A549 (cell line): ENCODE measurements at places on chromosomes 4 and X.

- DNase-seq = no peak
Observed at GRCh38 chrX:37906357-37906756, 59.0 kb upstream of the DYNLT3 start.

- DNase-seq = no peak
Observed at GRCh38 chr4:143185253-143186107, 763 bp downstream of the USP38 start.

GRCh38 chr4:78312989-78313753 lies 238.4 kb upstream of the ANXA3 start:
- DNase-seq = no peak

- no peak for DNase-seq
Observed at GRCh38 chrX:56788717-56789122, 59.7 kb downstream of the NBDY start.

- no peak for DNase-seq
Observed at GRCh38 chr4:39390603-39391002, 16.1 kb upstream of the KLB start.

GRCh38 chrX:39067866-39068265 lies 266.6 kb downstream of the MID1IP1 start:
- DNase-seq = no peak

DNA sequence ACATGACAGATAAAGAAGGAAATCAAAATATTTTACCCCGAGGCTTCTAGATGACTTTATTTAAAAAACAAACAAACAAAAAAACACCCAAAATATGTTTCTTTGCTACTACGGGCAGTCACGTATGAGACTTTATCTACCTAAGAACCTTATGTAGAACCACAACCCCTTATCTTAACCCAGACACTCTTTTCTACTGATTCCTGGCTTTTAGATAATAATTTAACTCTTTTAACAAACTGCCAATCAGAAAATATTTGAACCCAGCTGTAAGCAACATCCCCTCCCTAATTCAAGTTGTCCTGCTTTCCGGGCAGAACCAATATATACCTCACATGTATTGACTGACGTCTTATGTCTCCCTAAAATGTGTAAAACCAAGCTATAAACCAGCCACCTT lies 15.4 kb downstream of the ELOVL6 start:
- DNase-seq = no peak

DNA sequence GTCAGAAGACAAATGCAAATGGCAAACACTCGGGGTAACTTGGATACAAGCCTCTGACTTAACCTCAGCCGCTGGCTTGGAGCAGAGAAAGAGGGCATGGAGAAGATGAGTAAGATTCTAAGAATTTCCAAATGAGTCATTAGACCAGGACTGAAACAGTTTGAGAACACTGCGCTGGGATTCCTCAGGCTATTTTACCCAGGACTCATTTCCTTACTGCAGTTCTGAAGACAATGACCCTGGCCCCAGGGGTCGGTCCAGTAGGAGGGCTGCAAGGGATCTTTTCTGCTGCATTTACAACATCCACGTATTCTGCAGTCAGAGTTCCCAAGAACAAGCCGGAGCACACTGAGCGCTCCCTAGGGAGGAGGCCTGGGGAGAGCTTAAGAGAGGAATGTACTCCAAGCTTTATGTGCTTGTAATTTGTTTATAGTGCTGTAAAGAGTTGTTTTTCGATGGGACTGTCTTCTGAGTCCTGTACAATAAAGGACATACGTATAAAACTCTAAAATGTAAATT lies 27.3 kb upstream of the SORBS2 start:
- peak; percentile 77 for DNase-seq

DNA sequence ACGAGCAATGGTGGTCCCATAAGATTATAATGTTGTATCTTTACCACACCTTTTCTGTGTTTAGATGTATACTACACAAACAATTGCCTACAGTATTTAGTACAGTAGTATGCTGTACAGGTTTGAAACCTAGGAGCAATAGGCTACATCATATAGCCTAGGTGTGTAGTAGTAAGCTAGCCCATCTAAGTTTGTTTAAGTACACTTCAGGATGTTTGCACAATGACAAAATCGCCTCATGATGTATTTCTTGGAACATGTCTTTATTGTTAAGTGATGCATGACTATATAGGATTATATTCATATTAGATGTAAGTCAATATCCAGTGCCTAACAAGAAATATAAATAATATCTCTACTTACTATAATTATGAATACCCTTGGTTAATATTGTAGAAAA lies 104.6 kb downstream of the SLC10A6 start:
- no peak for DNase-seq

- DNase-seq = no peak
Observed at GRCh38 chr4:2246384-2247127, 4.6 kb upstream of the HAUS3 start.
